ENCODE measurements at places on chromosomes 7 and 10.

- no peak for DNase-seq
Observed at GRCh38 chr7:42575171-42575570, 336.7 kb downstream of the C7orf25 start.

- no peak for DNase-seq
Observed at GRCh38 chr7:40327873-40328272, 193.1 kb downstream of the SUGCT start.

DNA sequence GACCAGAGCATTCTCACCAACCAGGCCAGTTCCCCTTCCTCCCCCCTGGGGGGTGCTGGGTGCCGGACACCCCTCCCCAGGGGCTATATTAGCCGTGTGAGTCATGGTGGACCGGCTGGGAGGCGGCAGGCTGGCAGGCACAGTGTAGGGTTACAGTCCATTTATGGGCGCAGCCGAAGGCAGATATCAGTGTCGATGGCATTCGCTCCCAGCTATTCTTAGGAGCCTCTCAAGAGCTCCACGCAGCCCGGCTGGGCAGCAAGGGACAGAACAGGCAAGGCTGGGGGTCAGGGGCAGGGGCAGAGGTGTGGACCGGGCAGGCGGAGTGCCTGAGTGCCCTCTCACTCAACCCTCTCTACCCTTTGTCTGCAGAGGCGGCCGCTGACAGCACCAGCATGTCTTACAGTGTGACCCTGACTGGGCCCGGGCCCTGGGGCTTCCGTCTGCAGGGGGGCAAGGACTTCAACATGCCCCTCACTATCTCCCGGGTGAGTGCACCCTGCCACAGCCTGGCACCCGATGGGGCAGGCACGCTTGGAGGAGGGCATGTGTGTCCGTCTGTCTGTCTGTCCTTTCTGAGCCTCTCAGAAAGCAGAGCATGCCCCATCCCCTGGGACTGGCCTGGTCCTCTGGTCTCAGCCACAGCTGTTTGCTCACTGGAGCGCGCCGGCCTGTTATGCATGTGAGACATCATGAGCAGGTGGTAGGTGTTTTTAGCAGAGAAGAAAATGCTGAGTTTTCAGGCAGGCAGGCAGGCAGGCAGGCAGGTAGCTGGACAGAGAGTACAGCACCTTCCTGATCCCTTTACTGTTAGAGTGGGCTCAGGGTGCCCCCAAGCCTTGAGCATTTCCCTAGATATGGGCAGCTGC lies at the start of gene LDB3:
LDB3 (plus strand) TSS at position 215 of the 869 bp plus-strand sequence; CDS start at position 396, 181 bp downstream.
- DNase-seq = peak; percentile 85

DNA sequence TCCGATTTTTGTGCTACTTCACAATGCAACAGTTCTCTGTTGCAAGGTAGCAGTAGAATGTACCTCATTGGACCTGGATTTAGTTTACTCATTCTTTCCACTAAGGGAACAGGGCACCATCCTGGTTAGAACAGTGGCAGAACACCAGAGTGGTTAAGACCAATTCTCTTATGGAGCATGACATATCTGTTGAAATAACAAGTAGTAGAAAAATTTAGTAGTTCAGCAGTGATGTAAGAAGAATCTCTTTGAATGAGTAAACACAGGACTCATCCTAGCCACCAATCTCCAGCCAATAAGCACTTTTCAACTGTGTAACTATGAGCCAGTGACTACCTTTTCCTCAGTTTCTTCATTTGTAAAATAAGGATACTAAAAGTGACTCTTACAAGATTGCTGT lies 2.4 kb downstream of the ANKRD22 start:
- DNase-seq = no peak

DNA sequence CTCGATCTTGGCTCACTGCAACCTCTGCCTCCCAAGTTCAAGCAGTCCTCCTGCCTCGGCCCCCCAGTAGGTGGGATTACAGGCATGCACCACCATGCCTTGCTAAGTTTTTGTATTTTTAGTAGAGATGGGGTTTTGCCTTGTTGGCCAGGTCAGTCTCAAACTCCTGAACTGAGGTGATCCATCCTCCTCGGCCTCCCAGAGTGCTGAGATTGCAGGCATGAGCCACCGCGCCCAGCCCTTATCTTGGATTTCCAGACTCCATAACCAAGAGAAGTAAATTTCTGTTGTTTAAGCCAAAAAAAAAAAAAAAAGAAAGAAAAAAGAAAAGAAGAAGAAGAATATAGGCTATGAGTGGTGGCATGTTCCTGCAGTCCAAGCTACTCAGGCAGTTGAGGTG lies 53.3 kb upstream of the RABGEF1 start:
- DNase-seq = no peak

DNA sequence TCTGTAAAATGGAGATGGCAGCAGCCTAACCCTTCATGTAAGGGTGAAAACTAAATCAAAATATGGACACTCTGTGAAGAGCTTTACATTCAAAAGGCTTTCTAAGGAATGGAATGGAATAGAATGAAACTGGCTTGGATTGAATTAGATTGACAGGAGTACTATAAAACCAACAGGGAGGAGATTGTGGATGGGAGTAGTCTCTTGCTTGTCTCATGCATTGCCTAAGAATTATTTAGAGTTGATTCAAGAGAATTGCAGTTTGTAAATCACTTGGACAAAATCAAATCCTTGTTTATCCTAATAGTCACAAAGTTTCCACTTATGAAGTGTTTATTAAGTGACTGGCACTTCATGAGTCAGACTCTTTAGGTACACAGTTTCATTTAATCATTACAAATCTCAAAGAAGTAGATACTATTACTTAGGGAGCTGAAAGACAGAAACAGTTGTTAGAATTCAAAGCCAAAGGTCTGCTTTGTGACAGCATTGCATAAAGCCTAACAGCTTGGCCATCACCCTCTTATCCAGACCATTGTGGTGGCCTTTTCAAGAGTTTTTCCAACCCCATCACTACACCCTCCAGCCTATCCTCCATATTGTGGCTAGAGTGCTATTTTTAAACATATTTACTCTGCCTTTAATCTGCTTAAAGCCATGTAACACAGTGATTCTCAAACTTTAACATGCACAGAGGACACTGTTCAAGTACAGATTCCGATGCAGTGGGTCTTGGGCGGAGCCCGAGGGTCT lies 91.9 kb upstream of the GHITM start:
- no peak for DNase-seq

DNA sequence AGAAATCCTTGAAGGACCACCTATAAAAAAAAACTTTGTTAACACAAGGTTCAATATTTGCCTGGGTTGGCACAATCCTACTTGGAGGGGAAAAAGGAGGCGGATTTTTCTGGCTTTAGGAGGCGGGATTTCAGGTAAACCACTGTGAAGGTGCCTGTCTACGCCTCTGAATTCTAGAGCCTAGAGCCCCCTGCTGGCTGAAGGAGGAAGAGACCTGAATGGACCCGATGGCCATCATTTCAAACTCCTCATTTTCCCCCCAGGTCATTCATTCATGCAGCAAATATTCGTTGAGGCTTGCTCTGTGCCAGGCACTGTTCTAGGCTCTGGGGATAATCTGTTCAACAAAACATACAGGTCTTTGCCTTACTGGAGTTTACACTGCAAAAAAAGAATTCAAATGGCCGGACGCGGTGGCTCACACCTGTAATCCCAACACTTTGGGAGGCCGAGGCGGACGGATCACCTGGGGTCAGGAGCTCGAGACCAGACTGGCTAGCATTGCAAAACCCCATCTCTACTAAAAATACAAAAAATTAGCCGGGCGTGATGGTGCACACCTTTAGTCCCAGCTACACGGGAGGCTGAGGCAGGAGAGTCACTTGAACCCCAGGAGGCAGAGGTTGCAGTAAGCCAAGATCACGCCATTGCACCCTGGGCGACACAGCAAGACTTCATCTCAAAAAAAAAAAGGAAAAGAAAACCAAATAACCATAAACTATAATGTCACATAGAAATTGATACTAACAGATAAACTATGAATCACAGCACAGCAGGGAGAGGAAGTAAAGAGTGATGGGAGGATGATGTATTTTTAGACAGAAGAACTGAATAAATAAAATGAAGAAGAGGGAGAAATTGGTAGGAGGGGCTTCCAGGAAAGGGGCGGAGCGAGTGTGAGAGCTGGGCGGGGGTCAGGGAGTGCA lies 90.1 kb upstream of the NFE2L3 start:
- peak; percentile 89 for DNase-seq

DNA sequence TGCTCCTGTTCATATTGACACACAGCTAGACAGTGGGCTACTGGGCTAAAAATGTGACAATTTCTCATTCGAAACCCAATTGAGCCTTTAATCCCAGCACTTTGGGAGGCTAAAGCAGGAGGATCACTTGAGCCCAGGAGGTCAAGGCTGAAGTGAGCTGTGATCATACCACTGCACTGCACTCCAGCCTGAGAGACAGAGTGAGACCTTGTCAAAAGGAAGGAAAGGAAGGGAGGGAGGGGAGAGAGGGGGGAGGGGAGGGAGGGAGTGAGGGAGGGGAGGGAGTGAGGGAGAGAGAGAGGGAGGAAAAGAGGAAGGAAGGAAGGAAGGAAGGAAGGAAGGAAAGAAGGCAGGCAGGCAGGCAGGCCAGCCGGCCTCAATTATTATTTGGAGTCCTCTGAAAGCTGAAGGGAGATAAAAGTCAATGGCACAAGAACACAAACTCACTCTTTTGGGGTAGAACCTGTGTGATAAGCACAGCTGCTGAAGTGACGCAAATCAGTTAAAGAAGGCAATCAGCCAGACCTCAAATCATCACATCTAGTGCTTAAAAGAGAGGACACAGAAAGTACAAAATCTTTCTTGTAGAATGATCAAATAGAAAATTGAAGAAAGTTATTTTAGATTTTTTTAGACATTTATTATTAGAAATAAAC lies 98.1 kb downstream of the CCDC71L start:
- no peak for DNase-seq

- no peak for DNase-seq
Observed at GRCh38 chr7:34821932-34822558, 164.0 kb downstream of the NPSR1 start.

DNA sequence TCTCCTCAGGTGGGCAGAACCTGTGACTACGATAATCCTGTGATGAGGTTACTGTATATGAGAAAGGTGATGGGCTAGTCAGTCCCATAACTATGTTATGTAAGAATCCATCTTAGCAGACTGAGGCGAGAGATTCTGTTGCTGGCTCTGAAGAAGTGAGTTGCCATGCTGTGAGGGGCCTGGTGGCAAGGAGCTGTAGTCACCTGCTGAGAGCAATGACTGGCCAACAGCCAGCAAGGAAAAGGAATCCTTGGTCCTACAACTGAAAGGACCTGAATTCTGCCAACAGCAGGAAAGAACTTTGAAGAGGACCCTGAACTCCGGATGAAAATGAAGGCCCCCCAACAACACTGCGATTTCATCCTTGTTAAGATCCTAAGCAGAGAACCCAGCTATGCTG lies 31.0 kb upstream of the DNAJB12 start:
- DNase-seq = no peak

DNA sequence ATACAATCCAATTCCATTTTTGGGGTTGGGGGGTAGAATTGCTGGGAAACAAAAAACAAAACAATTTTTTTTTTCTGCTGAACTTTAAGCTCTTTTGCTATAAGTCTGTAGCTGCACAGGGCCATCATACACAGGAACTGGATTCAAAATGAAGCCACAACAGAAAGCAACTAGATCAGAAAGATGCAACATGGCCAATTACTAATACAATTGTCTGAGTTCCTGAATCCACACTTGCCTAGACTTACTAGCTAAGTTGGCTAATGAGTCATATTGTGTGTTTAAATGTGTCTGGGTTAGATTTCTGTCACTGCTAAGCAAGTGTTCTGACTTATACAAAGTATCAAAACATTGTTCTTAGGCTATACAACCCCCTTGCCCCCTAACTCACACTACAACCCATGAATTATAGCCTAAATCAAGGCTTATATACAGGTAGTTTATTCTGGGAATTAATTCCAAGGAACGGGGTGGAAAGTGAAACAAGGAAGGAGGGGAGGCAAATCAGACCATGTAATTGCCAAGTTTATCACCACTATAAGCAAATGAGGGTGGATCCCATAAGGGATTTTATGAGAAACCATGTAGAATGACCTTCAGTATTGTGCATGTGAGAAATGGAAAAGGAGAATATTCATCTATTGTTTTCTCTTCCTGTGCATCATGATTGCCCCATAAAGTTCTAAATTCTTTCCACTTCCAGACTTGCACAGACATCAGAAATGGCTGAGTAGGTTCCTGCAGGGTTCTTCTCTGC lies 337.9 kb upstream of the SORCS1 start:
- DNase-seq = no peak

GRCh38 chr10:7239312-7239985 lies 171.4 kb downstream of the SFMBT2 start:
- DNase-seq = no peak

DNA sequence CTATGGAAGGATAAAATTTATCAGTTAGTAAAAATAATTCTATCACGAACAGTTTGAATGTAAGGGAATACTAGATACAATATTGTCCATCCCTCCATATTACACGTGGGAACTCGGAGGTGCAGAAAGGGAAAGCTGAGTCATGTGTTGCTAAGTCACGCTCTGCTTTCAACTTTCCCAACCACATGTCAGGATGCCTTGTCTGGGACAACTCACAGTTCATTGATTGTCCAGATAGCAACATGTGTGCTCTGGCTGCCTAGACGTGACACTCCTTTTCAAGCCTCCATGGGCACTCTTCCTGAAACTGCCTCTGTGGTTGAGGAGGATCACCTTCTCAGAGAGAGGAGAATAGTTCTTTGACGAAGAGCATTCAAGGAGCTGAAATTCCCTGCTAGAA lies 808.1 kb downstream of the GRID1 start:
- no peak for DNase-seq

- no peak for DNase-seq
Observed at GRCh38 chr7:8065356-8065813, 96.8 kb downstream of the GLCCI1 start.

DNA sequence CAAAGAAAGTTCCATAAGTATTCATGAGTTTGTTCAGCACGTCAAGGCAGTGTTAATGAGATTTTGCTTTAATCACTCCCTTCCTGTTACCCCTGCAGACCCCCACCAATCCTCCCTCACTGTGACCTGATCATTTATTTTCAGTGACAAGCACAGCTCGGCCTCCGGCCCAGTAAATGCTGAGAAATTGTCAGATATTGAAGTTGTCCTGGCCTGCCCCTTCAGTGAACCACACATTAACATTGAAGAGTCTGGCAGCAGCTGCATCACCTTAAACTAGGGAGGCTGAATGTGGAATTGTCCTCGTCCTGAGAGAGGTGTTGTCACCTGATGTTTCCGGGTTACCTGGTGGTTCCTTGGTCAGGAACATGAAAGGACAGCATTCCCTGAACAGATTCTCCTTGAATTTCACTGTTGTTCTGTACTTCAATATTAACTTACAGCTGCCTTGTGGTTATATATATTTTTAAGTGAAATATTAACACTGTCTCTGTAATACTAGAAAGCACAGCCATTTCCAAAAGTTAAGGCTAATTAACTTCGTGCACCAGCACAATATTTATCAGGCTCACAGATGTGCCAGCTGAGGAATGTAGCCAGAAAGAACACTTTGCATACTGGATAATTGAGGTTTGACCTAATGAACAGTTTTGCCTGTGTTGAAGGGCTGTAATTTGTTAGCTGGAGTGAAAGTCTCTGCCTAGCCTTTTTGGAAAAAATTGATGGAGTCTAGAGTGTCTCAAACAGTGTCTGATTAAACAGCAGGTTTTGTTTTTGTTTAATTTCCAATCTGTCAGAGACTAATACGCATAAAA lies 265.3 kb downstream of the HDAC9 start:
- no peak for DNase-seq

GRCh38 chr7:110774071-110774470 lies 316.9 kb upstream of the LRRN3 start:
- no peak for DNase-seq
